ENCODE measurements at places on chromosomes 6 and 20.

DNA sequence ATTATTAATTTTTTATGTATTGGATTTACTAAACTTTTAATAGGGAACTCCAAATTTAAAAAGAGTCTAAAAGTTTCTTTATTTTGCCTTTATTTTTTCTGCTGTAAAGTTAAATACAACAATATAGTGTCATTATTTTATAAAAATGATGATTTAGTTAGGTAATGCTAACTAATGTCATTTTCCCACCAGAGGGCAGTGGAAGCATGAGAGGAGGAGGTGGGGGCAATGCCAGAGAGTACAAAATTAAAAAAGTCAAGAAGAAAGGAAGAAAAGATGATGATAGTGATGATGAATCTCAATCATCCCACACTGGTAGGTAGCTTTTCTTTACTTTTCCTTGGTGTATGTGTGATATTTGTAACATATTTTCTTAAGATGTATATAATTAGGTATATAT is 20.2 kb upstream of the FHL5 start:
- no peak for DNase-seq

DNA sequence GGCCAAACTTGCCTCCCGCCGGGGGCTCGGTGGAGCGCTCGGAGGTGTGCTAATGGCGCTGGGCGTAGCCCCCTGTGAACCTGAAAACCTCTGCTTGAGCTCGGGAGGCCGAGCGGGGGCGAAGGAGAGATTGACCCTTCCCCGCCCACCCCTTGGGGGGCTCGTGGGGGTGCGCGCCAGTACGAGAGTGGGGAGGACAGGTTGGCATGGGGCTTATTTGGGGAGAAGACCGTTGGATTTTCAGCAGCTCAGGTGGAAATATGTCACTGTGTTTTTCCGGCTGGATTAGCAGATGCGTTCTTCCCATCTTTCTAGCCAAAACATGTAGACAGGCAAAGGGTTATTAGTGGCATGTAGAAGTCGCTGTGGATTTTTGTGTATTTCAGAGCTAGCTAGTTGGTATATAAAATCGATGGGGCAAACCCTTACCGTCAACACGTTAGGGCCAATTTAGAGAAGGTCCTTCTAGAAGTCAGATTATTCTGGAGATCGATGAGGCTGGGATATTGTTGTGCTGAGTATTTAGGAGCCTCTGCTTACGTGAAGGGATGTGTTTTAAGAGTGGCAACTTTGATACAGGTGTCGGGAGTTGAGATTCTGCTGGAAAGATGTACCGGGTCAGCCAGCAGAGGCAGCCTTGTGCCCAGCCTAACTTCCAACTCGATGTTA is 525 bp downstream of the NCOA7 start:
- no peak for DNase-seq

- DNase-seq: no peak
Measured at GRCh38 chr6:13045676-13046075, 282.7 kb downstream of the TBC1D7 start.

- DNase-seq: no peak
Measured at GRCh38 chr6:62324834-62325233, 38.8 kb upstream of the KHDRBS2 start.

GRCh38 chr6:116507324-116507723 is 4.1 kb upstream of the CALHM5 start:
- no peak for DNase-seq

DNA sequence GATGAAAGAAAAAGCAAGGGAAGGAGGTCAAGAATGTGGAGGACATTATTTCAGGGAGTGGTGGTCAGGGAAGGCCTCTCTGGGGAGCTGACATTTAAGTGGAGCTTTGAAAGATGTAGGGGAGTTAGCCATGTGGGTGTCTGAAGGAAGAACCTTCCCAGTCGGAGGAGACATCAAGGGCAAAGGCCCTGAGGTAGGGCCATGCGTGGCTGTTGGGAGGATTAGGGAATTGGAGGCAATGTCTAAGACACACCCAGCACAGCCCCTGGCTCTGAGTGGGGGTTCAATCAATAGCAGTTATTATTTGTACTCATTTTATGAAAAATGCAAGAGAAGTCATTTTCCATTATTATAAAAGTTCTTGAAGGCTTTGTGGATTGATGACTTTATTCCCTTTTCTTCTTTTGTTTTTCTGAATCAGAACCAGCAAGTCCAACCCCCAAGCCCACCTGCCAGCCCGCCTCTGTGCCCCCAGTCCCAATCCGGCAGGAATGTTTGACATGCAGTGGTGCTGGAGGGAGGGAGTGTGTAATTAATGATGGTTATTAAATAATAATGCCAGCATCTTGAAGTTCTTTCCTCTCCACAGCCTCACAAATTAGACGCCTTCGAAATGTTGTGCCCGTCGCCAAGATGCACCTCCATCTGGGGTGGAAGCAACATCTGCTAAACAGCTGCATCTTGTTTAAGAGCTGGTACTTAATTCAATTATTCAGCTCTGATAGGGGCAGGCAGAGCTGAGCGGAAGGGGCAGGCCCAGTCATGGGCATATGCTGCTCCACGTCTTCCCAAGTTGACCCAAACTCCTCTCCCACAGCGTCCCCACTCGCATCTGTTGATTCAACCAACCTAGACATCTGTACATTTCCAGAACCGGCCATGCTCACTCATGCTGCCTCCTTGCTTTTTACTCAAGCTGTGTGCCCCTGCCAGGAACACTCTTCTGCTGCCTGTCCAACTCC is 81.3 kb upstream of the SIRPA start:
- DNase-seq: no peak

- DNase-seq: no peak
Measured at GRCh38 chr6:169188475-169188874, 65.2 kb downstream of the THBS2 start.

DNA sequence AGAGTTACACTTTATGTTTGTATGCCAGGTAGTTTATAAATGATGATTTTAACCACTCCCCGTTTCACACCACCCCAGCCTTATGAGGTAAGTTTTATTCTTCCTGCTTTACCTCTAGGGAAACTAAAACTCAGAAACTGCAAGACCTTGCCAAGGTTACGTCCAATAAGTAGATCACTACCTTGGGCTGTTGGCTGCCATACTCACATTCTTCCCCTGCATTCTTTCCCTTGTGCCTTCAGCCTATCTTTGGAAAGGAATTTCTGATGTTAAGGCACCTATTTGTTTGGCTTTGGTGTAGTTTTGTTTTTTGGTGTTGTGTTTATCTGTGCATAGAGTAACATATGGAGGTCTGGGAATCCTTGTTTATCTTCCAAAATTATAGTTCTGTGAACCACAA is 122.1 kb downstream of the UST start:
- DNase-seq: no peak

DNA sequence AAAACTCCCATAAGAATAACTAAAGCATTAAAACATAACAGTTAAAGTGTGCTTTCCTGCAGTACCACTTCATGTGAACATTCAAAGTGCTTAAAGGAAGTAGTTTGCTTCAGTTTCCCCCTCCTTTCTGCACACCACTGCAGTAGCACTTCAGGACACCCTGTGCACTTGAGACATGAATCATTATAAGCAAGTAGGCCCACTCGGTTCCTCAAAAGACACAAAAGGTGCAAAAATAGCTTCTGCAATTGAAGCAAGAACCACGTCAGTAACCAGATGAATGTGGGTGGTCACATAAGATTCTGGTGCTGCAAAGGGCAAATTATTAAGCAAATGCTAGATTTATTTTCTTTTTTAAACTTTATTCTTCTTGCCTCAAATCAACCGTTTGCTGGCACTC is 160.6 kb downstream of the HIVEP2 start:
- no peak for DNase-seq

- no peak for DNase-seq
Measured at GRCh38 chr6:52208612-52209011, 22.4 kb downstream of the IL17A start.

DNA sequence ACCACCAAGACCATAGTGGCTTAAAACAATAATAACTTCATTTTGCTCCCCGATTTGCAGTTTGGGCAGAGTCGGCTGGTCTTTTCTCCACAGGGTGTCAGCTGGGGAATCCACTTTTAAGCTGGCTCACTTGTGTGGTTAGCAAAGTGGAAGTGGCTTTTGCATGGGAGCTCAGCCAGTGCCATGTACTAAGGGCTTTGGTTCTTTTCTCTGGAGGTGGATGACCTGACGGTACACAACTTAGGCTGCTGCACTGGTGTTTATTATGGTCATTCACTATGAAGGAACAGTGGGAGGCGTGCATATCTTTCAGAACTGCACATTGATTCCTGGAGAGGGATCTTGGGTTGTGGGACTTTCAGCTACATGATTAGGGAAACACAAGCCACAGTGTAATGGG is 141.0 kb downstream of the OR2B2 start:
- no peak for DNase-seq

DNA sequence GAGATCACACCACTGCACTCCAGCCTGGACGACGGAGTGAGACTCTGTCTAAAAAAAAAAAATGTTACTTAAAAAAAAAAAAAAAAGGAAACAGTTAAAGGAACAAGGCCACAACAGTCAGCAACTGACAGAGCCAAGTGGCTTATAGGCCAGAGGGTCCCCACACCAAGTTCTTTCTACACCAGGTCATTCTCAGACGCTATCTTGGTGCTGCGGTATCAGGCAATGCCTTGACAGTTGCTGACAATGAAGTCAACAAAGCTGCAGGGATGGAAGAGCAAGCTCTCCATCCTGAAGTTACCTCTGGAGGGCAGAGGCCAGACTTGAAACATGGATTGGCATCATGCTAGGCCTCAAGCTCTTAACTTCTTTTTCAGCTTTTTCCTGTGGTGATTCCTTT is 31.9 kb downstream of the COMMD7 start:
- no peak for DNase-seq

DNA sequence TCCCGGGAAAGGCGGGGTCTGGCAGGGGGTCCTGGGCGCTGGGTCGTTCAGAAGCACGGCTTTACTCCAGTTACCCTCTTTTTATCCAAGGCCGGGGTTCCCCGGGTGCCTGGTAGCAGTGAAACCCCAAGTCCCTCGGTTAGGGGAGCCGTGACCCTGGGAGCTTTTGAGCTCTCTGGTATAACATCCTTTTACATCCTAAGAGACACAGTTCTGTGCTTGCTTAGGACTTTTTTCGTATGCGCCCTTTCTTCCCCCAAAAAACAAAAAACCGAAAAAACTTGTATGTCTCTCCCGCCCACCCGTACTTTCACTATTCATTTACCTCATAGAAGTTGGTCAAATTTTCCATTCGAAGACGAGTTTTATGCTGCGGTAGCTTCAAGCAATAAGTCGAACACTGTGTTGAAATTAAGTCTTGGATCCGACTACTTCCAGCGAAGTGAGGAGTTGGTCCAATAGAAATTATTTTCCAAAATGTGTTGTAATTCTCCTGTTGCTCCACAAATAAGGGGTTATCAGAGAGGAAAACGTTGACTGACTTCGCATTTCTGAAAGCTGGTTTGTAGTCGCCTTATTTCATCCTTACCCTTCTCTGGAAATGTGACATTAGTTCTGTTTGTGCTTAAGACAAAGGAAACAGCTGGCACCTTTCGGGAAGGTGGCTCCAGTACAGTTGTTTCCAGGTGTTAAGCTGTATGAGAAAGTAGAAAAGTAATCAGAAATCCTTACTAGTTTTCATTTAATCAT is 816 bp upstream of the MAN1A1 start:
- DNase-seq: peak; percentile 28

GRCh38 chr6:117531346-117531745 is 48.9 kb downstream of the DCBLD1 start:
- DNase-seq: no peak

- no peak for DNase-seq
Measured at GRCh38 chr6:42441697-42442081, 10.0 kb downstream of the TRERF1 start.

DNA sequence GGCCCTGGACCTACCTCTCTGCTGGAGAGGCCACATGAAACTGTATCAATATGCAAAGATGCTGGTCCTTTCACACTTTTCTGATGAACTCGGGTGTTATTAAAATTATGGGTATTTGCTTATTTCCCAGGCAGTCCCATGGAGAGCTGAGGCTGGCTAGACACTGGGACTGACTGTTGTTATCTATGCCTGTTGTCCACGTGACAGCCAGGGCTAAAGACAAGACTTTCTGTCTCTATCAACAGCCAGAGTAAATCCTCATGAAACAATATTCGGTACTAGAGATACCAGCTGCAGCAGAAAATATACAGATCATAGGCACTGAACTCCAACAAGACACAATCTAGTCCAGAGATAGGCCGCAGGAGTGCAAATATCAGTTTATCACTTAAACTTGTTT is 236.4 kb downstream of the FOXA2 start:
- no peak for DNase-seq

DNA sequence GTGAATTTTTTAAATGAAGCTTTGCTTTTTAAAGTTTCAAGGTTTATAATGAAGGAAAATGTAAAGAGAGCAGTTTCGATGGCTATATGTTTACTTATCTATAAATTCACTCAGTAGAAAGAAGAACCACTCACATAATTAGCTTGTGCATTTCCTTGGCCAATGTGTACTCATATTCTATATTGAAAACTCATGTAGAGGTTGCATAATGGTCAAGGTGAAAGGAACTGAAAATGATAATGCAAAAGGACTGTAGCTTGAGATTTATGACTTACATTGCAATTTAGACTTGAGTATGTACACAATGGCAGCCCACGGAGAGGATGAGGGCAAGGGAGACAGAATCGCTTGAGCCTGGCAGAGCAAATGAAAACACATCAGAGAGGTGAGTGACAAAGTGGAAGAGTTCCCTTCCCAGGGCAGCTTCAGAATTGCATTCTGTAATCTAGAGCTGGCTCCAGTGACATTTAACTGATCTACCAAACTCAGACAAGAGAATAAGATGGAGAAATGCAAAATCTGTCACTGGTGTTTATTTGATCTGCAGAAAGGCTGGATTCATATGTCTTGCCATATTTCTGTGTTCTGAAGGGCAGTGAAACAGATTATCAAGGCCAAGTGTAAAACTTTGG is 191.8 kb downstream of the TMEM200A start:
- DNase-seq: no peak

DNA sequence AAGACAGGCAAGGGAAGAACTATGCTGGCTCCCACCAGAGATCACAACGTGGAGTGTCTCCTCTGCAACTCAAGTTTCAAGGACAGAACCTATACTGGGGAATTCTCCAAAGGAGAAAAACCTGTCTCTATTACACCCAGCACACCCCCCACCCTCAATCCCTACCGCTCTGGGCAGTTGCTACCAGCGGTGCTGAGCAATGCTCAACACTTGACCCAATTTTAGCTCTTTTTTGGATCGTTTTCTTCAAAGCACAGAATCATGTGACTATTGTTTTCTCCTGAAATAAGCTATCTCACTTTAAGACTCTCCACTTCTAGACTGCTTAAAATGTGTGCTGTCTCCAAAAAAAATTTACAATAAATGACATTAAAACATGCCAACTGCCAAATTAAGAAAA is 23.3 kb downstream of the MAP7 start:
- no peak for DNase-seq

DNA sequence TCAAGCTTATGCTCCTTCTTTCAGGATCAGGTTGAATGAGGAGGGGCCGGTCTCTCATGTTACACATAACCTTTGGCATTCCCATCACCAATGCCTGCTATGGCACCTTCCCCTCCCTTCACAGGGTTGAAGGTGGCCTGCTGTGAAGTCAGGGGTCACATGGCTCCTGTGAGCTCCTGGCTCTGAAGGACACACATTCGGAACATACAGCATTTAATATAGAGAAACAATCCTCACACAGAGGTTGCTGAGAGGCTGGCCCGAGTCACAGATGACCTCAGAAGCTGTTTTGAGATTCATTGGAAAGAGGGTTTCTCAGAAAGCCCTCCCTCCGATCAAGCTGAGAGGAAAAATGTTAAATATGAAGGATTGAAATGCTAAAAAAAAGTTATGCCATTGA is 82.1 kb downstream of the PSMG4 start:
- no peak for DNase-seq

GRCh38 chr6:34276881-34277762 is 28.3 kb upstream of the SMIM29 start:
- DNase-seq: no peak

- no peak for DNase-seq
Measured at GRCh38 chr6:158384671-158385110, 72.4 kb downstream of the TULP4 start.

- no peak for DNase-seq
Measured at GRCh38 chr20:51542571-51543421, at the start of gene NFATC2. Gene NFATC2 (minus strand): TSS chr20:51542719. CDS start chr20:51542499, 220 bp downstream.
